ENCODE measurements at places on chromosomes 2 and 18.
A peak's percentile ranks its signal among the peaks of the same experiment; 100 is the strongest.

- no peak for DNase-seq
Measured at GRCh38 chr18:44186001-44186400, 494.7 kb upstream of the SETBP1 start.

- no peak for DNase-seq
Measured at GRCh38 chr2:127413782-127414637, 4.2 kb upstream of the PROC start.

GRCh38 chr2:174731546-174731945 lies 32.7 kb downstream of the CHRNA1 start:
- DNase-seq, result no peak

DNA sequence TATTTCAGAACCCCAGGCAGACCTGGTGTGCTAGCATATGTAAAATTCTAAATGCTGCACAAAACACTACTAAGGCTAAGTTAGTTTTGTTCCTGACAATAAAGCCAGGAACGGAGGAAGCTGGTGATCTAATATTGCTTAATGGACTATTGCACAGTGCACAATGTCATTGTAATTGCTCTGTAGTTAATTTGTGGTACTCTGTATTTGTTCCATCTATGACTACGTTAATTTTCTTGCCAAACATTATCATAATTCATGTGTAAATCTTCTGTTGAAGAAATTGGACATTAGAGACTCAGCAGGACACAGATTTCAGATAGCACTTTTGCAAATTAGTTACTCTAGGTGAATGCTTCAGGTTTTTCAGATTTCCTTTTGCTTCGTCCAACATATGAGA lies 232.3 kb downstream of the RIT2 start:
- no peak for DNase-seq

DNA sequence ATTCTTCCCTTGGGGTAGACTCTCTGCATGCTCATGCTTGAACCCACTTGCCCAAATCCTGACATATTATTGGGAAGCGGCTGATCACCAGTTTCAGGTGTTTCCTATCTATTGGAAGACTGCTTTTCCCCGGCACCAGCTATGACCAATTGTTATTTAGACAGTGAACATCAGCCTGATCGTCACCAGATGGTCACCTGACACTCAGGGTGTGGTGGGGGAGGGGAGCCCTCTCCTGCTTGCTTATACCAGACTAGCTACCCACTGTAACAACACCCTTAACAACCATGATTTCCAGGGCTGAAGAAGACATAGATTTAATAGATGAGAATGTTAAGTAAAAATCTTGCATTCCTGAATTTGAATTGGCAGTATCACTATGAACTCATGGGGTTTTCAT lies 44.3 kb downstream of the RBM43 start:
- no peak for DNase-seq

- DNase-seq, result no peak
Measured at GRCh38 chr2:12694990-12695774, 21.6 kb upstream of the TRIB2 start.

DNA sequence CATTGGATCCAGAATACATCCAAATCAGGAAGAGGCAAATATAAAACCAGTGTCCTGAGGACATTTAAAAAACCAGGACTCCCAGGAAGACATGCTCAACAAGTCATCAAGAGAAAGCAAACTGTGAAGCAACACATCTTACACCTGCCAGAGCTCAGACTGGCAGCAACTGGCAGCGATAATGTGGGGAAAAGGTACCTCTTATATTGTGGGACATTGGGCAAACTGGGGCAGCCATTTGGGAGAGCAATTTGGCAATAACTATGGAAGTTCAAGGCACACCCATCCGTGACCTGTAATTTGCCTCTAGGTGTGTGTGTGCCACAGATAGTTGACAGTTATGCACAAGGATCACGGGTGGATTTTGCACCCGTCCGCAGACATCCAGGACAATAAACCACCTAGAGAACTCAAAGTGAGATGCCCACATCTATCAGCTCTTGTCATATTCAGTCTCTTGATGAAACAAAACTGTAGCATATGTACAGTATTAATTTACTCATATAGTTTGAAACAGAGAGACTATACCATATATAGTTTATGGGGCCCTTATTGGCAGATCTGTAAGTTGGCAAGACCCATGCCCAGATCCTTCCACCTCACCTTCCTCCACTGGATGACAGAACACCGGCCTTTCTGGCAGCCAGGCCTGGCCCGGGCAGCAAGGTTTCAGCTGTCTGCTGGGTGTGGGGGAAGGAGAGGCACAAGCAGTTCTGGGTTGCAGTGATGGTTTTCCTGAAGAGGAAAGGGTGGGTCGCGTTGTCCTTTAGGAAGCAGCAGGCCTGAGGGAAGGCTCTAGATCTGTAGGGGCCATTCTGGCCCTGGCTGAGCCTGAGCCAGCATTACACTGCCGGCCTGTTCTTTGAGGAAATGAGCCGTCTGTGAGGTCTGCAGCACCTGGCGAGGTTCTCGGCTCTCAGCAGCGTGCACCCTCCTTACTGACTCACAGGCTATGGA lies 18.8 kb downstream of the HJURP start:
- DNase-seq, result no peak

GRCh38 chr2:165745916-165746315 lies 48.1 kb downstream of the GALNT3 start:
- DNase-seq, result no peak

- no peak for DNase-seq
Measured at GRCh38 chr2:220696280-220696669, 875.8 kb downstream of the EPHA4 start.

GRCh38 chr2:201264472-201265173 lies 4.3 kb downstream of the CASP8 start:
- DNase-seq, result no peak

GRCh38 chr2:45545943-45546342 lies 65.1 kb downstream of the SRBD1 start:
- DNase-seq, result no peak

GRCh38 chr2:85502720-85503119 lies 36.2 kb upstream of the MAT2A start:
- no peak for DNase-seq

DNA sequence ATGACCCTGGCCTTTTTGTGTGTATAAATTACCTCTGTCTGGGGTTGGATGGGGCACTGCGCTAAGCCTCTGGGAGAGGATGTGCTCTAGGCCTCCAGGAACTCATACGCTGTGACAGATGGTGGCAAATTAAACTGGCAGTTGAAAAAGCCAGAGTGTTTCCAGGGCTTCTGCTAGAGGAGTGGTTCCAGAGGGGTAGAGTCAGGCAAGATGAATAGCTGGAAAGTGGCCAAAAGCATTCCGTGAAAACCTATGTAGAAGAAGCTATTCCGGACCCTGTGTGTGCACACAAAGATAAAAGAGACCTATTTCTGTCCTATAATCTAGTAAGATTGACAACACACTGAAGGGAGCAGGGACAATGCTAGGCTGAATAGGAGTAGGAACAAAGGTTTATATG lies 84.8 kb downstream of the ACTR3 start:
- DNase-seq, result no peak

- no peak for DNase-seq
Measured at GRCh38 chr2:16660114-16660513, 5.5 kb downstream of the CYRIA start.

DNA sequence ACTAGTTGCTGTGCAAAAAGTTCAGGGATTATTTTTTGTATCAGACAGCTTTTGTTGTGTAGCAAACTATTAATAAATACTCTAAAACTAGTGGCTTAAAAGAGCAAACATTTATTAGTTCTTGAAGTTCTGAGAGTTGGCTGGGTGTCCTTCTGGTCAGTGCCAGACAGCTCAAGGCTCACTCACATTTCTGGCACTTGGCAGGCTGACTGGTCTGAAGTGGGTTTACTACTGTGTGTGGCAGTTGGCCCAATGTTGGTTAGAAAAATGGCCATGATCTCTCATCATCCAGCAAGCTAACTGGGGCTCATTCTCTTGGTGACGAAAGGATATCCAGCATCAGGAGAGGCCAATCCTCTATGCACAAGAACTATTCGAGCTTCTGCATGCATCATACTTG lies 71.4 kb upstream of the ZNF385B start:
- no peak for DNase-seq

- no peak for DNase-seq
Measured at GRCh38 chr2:68189991-68190784, 32.5 kb downstream of the PNO1 start.

GRCh38 chr2:225479386-225479785 lies 79.9 kb downstream of the NYAP2 start:
- DNase-seq, result no peak

- no peak for DNase-seq
Measured at GRCh38 chr2:12448846-12449505, 267.8 kb upstream of the TRIB2 start.

- DNase-seq, result no peak
Measured at GRCh38 chr2:188976545-188977268, 2.5 kb downstream of the COL3A1 start.

GRCh38 chr2:177832611-177833433 lies 239.8 kb downstream of the PDE11A start:
- DNase-seq, result no peak

GRCh38 chr18:37577051-37577611 lies 11.5 kb upstream of the CELF4 start:
- no peak for DNase-seq

DNA sequence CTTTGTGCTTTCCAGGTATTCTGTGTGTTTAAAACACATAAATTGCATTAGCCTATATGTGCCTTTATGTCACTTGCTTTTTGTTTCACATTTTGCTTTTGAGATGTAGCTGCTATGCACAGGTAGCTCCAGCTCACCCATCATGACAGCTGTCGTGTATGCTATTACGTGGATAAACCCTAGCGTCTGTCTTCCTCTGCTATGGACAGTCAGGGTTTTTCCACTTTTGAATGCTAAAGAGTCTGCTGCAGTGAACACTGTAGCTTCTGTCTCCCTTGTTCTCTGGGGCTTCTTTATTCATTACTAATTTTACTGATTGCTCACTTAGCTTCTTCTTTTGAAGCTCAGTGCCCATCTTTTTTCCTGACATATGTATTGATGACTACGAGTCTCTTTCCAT lies 24.7 kb upstream of the MBP start:
- no peak for DNase-seq

GRCh38 chr2:121877366-121877765 lies 121.9 kb downstream of the TSN start:
- DNase-seq, result no peak

DNA sequence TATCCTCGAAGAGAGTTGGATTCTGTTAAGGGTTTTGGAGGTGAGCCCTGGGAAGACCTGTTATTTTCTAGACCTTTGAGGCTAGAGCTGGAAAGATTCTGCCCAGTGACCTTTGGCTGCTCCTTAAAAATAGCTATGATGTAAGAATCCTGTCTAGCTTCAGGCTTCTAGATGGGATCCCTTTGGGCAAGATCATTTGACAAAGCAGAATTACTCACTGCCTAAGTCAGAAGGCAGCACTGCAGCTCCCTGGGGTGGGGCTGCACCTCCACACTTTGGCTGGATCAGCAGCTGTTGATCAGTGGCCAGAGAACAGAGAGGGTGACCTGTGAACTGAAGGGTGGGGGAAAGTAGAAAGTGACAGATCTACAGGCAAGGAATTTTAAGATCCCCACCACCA lies 103.8 kb downstream of the ASAP2 start:
- peak; percentile 81 for DNase-seq

DNA sequence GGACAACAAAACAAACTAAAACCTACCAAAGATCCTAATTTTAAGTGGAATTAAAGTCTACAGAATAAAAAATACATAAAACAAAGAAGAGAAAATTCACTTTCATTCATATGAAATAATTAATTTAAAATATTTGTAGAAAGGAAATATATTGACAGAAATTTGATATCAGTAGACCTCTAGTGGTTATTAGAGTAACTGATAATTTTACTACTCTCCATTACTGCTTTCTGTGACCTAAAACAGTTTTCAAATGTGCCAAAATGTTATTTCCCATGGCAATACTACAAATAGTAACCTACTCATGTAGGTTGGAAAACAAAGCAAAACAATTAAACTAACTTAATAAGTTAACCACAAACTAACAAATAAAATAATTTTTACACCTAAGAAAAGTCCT lies 147.1 kb downstream of the NOL4 start:
- no peak for DNase-seq

- DNase-seq, result peak; percentile 49
Measured at GRCh38 chr2:122543815-122544214, 788.4 kb downstream of the TSN start.

- DNase-seq, result no peak
Measured at GRCh38 chr18:3212657-3213056, 7.1 kb downstream of the MYOM1 start.

DNA sequence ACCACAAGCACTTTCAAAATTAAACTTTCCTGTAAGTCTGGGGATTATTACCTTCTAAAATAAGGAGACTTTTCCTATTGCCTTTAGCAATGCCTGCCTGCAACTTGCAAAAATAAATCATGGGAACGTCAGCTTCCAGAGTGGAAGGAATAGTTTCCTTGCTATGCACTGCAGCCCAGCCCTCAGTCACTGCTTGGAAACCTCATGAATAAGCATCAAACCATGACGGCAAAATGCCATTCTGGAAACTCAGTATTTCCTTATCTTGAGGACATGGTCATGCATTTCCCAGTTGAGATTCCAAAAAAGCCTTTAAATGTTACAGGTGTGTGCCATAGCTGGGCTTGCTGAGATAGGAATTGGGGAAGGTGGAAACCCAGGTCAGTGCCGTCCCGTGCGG lies 84.2 kb upstream of the OTOS start:
- no peak for DNase-seq

DNA sequence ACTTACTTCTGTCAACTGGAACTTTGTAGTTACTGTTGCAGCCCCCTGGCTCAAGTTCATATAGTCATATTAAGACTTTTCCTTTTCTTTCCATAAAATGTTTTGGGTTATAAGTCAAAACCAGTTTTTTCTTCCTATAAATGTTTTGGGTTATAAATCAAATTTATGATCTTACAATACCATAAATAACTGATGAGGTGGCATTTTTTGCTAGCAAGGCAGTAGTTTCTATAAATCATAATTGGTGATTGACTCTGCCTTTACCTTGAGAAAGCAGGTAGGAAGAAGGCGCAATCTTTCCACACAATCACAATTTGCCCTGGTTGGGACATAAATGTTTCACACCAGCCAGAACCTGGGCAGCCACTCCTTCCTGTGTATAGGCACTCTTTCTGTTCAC lies 5.1 kb upstream of the DYTN start:
- no peak for DNase-seq

- no peak for DNase-seq
Measured at GRCh38 chr2:135820003-135820618, 16.9 kb downstream of the LCT start.

GRCh38 chr18:77207540-77207939 lies 42.1 kb upstream of the GALR1 start:
- peak; percentile 81 for DNase-seq

DNA sequence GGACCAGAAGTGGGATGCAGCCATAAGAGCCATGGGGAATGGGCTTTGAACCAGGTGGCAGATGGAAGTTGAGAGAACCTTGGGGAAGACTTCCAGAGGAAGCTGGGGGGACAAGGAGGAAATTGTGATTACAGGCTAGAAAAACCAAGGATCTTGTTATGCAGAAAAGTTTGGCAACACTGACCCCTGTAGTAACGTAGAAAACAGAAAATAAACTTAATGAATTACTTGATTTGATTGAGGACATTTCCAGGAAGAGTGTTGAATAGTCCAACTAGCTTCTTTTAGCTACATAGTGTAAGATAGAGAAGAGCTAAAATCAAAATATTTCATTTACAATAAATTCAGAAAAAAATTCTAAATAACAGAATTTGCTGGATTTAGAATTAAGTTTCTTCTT lies 91.9 kb upstream of the GPC1 start:
- DNase-seq, result no peak

GRCh38 chr2:47422016-47422415 lies 19.1 kb downstream of the MSH2 start:
- DNase-seq, result no peak

Data from GM04503 (cell line).